ENCODE measurements at places on chromosomes 13 and 19.

GRCh38 chr13:44112700-44113329 lies 233.1 kb downstream of the LACC1 start:
- no peak for DNase-seq

DNA sequence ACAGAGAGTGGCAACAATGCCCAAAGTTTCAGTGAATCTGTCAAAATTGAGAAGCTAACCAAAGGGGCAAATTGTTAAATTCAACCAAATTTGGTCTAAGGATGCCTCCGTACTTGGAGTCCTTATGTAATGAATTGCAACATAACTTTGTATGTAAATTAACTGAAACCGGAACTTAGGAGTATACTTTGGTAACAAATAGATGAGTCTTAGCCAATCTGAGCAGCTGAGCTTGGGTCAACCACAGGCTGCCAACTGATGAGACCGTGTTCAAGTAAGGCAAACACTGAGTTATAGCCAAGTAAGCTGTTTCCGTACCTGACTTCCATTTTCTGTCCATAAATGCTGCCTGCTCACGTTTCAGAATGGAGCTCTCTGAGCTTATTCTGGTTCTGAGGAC lies 5.3 kb downstream of the VWA8 start:
- DNase-seq: no peak

GRCh38 chr19:23802290-23802689 lies 43.6 kb upstream of the ZNF681 start:
- no peak for DNase-seq

DNA sequence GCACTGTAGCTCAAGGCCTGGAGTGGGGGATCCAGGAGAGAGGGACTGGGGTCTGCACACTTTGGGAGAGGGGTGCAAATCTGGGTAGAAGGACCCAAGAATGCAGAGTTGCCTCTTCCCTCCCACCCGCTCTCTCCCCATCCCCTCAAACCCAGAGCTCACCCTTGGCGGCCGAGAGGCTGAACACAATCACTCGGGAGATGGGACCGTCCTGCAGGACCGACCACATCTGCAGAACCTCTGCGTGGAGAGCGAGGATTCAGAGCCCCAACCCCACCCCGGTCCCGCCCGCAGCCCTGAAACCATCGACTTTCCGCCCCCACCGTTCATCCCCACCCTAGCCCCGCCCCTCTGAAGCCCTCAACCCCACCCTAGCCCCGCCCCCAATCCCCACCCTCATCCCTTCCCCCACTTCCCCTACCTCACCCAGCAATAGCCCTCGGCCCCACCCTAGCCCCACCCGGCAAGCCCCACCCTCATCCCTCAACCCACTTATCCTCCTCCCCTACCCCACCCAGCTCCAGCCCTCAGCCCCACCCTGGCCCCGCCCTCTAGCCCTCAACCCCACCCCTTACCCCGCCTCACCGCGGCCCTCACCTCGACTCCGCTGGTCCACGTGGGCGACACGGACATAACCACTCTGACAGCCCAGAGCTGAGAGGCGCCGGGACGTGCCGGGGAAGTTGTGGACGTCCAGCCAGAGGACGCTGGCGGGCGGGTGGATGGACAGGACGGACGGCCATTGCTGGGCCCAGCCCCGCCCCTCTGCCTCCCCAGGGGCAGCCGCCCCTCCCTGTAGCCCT lies 4.1 kb downstream of the KPTN start:
- DNase-seq: no peak

DNA sequence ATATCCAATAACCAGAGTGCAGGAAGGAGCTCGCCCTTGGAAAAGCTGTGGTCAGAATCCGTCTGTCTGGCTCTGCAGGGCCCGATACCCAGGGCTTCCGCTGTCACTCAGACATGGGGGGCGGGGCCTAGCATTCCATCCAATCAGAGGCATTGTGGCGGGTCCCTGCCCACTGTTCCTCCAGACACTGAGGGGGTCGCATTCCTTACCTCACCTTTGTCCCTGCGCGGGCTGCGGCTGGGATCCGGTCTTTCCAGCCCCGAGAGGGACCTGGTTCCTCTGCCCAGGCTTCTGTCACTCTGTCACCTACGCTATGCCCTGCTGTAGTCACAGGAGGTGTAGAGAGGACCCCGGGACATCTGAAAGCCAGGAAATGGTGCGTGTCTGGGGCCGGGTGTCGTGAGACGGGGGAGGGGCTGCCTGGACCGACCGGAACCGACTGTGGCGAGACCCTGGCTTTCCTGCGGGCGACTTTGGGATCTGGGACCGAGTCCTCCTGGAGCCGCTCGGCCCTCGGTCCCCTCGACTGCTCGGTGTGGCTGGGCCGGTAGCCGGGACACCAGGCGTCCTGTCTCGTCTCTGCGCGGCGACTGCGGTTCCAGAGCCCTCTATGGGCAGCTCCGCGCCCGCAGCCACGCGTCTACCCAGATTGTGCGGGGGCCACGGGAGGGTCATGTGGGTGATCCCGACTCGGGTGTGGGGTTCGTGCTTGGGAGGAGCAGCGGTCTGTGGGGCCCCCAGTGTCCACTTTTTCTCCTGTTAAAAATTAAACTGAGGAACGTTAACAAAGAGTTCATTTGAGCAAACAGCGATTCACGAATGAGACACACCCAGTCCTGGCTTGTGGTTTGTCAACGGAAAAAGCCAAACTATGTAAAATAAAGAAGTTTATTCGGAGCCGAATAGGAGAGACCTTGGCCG lies at the start of gene ZNF69:
Gene ZNF69, plus strand, starts transcription at position 172 of the 921 bp plus-strand sequence. Its CDS starts 142 bp downstream, at position 314.
- peak; percentile 70 for DNase-seq

DNA sequence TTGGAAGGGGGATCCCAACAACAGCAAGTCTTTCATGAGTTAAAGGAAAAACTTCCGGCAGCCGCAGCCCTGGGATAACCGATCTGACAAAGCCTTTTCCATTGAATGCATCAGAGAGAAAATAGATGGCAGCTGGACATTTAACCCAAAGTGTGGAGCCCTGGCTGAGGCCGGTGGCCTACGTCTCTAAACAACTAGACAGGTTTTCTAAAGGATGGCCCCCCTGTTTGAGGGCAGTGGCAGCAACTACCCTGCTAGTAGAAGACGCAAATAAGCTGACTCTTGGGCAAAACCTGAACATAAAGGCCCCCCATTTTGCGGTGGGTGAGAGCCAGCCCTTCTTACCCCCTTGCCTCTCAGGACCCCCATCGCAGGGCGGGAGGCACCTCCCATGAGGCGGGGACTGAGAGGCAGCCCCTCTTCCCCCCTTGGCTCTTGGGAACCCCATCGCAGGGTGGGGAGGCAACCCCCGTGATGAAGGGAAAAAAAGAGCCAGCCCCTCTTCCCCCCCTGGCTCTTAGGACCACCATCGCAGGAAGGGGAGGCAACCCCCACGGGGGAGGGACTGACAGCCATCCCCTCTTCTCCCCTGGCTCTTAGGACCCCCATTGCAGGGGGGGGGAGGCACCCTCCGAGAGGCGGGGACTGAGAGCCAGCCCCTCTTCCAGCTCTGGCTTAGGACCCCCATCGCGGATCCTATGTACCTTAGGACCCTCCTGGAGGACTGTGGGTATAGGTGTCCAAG lies 2422.9 kb upstream of the PCDH20 start:
- no peak for DNase-seq

DNA sequence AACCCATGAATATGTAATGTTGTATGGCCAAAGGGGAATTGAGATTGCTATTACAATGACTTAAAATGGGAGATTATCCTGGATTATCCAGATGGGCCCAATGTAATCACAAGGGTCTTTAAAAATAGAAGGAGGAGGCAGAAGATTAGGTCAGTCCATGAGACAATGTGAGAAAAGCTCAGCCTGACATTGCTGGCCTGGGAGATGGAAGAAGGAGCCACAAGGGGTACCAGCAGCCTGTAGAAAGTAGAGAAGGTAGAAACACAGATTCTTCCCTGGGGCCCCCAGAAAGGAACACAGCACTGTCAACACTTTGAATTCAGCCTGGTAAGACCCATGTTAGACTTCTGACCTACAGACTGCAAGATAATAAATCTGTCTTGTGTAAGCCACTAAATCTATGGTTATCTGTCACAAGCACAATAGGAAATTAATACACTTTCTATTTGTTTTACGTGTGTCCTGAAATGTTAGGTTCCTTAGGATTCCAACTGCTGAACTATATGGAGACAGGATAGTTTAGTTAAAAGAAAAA lies 132.9 kb upstream of the SERP2 start:
- no peak for DNase-seq

DNA sequence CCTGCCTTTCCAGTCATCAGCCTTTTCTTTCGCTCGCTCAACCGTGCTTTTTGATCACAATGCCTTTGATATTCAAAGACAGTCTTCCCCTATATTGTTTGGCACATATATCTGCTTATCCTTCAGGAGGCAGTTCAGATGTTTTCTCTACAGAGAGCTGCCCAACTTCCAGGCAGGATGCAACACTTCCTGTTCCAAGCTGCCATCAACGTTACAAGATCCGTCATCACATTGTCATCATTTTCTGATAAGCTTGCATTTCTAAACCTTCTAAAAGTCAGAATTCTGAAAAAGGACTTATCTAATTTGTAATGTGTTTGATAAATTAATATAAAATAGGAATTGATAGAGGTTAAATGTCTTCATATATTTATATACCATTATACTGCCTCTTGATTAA lies 574.2 kb downstream of the TBC1D4 start:
- DNase-seq: no peak

GRCh38 chr19:43532571-43532961 lies 422 bp upstream of the ZNF575 start:
- no peak for DNase-seq

DNA sequence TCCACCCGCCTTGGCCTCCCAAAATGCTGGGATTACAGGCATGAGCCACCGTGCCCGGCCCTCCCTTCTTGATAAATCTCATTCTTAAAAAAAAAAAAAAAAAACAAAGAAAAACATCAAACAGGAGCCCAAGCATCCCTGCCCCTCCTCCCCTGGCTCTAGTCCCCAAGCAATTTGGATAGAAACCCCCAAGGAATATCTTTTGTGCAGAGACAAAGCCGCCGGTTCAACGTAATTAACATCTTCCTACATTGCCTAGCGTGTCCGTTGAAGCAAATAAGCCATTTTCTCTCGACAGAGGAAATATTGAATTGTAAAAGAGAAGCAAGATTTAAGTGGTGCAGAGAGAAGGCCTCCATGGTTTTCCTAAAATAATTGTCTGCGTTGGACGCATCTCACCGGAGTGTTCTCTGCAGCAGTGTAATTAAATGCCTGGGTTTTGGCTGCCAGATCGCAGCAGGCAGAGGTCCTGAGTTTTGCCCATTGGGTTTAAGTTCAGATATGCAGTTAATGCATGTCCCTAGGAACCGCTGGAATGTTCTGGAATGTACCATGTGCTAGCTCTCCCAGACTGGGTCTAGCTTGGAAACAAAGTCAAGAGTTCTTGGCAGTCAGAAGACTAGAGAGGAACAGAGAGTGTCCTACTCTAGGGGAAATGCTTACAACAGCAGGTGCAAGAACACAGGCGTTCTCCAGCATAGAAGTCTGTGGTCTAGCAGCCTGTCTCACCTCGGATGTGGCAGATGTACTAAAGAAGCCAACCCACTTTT lies 30.8 kb downstream of the PIN1 start:
- DNase-seq: no peak

GRCh38 chr13:34076943-34077703 lies 259.2 kb downstream of the RFC3 start:
- no peak for DNase-seq

GRCh38 chr19:493391-494170 lies 2.7 kb upstream of the MADCAM1 start:
- DNase-seq: no peak

- DNase-seq: peak; percentile 18
These were observed 870 bp downstream of the ZNF442 start for GRCh38 chr19:12364391-12365235.

DNA sequence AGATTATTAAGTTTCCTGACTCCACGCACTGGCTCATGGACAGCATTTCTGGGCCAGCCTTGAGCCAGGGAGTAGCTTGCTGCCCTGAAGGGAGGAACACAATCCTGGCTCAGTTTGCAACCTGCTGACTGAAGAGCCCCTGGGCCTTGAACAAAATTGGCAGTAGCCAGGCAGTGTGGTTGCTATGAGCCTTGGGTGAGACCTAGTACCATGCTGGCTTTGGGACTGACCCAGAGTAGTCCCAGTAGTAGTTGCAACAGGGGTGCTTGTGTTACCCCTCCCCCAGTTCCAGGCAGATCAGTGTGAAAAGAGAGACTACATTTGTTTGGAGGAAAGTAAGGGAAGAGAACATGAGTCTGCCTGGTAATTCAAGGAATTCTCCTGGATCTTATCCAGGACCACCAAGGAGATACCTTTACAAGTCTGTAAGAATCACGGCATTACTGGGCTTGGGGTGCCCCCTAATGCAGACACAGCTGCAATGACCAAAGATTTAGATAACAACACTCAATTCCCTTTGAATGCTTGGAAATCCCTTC lies 22.0 kb downstream of the ITGBL1 start:
- no peak for DNase-seq

DNA sequence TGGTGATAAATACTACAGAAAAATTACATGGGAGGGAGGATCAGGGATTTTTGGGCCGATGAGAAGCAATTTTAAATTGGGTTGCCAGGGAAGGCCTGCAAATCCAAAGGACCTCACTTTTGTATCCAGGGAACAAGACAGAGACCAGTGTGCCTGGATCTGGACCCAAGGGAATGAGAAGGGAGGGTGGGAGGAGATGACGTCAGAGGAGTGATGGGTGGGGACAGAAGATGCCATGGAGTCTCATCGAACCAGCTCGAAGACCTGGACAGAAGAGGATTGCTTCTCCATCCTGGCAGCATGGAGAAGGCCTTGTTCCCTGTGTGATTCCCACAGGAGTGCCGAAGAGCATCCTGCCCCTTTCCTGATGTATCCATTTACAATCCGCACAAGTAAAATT lies 68.9 kb downstream of the ITGBL1 start:
- DNase-seq: no peak

DNA sequence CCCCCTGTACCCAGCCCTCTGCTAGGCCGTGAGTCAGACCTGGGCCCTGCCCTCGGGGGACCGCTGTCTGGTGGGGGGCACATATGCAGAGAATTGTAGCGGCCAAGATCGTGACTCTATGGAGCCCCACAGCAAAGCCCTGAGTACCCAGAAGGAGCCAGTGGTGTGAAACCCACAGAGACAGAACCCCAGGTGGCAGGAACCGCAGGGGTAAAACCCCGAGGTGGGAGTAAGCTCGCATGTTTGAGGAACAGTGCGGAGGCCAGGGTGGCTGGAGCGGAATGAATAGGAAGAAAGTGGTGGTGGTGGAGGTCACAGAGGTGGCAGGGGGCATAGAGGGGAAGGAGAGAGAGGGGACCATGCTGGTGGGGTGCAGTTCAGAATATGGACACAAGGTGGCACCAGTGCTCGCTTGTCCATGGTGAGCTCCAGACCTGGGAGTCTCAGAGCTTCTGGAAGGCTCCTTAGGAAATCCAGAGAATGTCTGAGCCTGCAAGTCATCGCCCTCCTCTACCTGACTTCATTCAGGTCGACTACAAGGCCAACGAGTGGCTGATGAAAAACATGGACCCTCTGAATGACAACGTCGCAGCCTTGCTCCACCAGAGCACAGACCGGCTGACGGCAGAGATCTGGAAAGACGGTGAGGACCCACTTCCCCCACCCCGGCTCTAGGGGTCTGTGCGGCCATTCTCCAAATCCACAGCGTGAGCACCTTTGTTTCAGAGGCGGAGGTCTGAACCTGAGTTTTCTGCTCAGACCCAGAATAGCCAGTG lies 48.9 kb downstream of the MYH14 start:
- peak; percentile 49 for DNase-seq
